Upper lobe of right lung (tissue), 1 donor: ENCODE measurements at places on chromosomes 11 and 22.
A peak's percentile ranks its signal among the peaks of the same experiment; 100 is the strongest.

DNA sequence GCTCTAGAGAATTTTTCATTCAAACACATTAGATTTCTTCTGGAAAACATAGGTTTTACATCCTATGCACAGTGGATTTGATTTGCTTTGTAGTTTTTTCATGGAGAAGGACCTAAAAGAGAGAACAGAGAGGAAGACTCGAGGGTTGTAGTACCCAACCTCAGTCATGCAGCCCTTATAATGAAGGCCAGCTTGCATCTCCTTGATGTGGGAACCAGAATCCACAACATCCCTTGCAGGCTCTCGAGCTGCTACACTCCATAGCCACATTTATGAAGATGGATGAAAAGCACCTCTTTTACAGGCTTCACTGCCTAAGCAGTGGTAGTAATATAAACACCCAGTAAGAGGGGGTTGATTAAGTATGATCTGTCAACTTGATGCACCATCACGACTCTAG is 9.5 kb upstream of the OR5B12 start:
- no peak for DNase-seq

DNA sequence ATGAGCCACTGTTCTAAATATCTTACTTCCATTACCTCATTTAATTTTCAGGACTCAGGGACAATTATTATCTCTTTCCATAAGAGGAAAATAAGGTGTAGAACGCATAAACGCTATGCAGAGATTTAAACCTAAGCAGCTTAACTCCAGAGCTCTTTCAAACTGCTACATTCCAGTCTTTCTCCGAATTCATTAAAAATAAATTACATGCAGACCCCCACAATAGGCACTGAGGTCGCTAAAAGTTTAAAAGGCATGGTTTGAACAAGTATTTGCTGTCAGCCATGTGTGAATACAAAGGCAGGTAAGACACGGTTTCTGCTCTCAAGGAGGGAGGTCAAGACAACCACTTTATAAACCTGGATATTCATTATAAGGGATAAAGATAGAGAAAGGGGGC is 983 bp downstream of the NARS2 start:
- no peak for DNase-seq

GRCh38 chr11:44621140-44621681 is 55.7 kb downstream of the CD82 start:
- peak; percentile 87 for DNase-seq

- DNase-seq = no peak
Measured at GRCh38 chr11:115284773-115285172, 219.4 kb downstream of the CADM1 start.

GRCh38 chr11:11620173-11620920 is 1.5 kb downstream of the GALNT18 start:
- peak; percentile 84 for DNase-seq

DNA sequence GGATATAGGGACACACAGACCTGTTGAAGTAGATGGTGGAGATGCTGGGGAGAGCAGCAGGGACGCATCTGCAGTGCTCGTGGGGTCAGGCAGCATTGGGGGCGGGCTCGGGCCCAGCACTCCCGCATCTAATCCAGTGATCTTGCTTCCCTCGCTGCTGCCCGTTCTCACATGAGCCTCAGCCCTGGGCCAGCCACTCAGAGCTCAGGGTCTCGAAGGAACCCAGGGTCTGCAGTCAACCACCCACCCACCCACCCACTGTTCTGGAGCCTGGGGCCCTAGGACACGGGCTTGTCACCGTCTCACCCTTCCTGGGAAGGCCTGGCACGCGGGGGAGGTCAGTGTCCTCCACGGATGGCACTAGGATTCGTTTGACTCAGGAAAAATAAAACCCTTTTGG is 406.0 kb downstream of the TBC1D22A start:
- peak; percentile 41 for DNase-seq

DNA sequence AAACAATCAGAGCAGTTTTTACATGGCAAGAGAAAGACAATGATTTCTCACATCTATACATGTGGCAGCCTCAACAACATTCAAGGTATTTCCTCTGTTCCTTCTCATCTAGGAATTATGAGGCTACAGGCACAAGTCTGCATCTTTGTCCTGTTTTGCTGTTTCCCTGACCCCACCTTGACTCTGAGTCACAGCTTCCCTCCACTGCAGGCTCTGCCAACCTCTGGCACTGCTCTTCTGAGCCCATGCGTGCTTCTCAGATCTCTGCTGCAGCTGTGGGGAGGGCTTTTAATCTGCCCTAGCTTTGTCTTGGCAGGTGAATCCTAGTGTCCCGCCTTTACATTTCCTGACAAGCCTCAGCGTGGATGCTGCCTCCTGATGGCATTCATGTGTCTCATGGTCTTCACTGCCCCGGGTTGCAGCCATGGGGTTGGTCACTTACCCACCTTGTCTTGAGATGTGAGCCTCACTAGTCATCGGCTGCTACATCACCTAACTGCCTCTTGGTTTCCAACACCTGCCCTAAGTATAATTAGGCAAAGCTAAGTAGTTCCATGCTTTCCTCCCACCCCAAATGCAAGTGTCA is 578.5 kb downstream of the TBC1D22A start:
- DNase-seq = no peak

- no peak for DNase-seq
Measured at GRCh38 chr11:45736424-45736823, 68.5 kb upstream of the SLC35C1 start.

GRCh38 chr11:75665990-75666389 is 2.8 kb downstream of the MAP6 start:
- no peak for DNase-seq

GRCh38 chr11:47329987-47330931 is 22.2 kb downstream of the MYBPC3 start:
- no peak for DNase-seq

GRCh38 chr22:20927940-20928572 is 10.8 kb downstream of the CRKL start:
- no peak for DNase-seq

GRCh38 chr22:20567993-20568417 is 60.6 kb downstream of the MED15 start:
- peak; percentile 51 for DNase-seq

- DNase-seq = no peak
Measured at GRCh38 chr11:58994171-58994570, 54.9 kb downstream of the GLYATL1 start.

DNA sequence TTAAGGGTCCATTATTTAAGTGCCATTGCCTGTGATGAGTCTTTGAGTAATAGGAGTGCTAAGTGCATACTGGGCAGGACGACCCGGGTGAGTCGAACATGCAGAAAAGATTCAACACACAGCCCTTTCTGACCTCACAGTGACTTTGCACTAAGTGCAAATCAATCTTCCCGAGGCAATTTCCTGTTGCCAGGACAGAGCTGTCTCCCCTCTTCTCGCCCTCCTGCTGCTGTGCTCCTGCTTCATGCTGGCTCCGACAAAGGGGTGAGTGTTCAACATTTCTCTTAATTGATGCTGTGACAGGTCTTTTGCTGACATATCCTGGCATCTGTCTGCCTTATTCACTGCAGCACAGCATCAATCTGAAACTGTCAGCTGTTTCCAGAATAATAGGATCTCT is 42.0 kb downstream of the MCHR1 start:
- no peak for DNase-seq

DNA sequence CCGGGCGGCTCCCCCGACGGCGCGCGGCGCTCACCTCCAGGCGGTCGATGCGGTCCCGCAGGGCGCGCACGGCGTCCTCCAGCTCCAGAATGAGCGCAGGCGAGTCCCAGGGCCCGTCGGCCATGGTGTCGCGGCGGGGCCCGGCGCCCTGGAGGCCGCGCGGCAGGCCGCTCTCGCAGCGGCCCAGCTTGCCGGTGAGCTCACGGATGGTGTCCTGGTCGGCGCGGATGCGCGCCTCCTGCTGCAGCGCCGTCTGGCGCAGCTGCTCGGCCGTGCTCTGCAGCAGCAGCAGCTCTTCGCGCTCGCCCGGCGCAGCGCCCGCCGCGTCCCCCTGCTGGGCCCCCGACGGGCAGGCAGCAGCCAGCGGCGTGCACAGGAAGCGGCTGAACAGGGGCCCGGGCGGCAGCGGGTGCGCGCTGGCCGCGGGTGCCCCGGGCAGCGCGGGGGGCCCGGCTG is 599 bp downstream of the NPTXR start:
- peak; percentile 75 for DNase-seq
